ENCODE measurements at places on chromosomes 16 and 17.

GRCh38 chr17:63246344-63246743 lies 199.8 kb downstream of the CYB561 start:
- no peak for DNase-seq

DNA sequence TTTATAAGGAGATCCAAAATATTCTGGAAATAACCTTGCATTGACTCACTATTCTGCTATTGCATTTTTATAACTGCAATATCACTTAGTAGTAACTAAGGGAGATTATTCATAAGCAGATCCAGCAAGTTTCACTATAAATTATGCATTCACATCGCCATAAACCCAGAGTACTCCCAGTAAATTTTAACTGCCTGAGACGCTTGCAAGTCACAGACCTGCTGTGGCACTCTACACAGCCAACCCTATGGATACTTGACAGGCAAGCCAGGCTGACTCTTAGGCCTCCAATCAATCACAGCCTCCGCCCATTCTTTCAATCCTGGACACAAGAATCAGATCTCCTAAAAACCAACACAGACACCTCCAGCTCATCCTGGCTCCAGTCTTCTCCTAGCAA lies 28.2 kb downstream of the USP31 start:
- DNase-seq = no peak

DNA sequence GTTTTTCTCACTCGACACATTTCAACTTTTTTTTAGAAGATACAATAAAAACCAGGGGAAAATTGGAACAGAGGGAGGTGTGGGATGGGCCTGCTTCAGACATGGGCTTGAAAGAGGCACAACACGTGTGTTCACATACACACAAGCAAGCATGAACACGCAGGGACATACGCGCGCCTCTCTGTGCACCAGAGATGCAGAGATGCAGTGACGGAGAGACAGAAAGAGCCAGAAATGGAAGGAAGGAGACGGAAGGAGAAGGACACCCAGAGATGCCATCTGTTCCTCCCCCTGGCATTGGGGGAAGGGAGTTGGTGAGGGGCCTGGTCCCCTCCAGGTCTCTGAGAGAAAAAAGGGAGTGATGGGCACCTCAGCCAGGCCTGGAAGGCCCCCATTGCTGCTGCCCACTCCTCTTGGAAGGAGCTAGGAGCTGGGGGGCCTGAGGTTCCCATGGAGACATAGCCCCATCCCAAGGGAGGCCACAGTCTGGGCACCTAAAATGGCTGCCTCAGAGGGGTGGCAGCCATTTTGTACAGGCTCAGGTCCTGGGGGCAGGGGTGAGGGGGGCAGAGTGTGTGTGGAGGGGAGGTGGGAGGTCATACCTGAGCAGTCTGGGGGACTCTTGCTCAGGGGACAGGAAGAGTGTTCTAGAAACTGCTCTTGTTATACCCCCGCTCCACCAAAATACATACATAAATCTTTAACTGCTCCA lies 3.8 kb upstream of the NEUROD2 start:
- no peak for DNase-seq

DNA sequence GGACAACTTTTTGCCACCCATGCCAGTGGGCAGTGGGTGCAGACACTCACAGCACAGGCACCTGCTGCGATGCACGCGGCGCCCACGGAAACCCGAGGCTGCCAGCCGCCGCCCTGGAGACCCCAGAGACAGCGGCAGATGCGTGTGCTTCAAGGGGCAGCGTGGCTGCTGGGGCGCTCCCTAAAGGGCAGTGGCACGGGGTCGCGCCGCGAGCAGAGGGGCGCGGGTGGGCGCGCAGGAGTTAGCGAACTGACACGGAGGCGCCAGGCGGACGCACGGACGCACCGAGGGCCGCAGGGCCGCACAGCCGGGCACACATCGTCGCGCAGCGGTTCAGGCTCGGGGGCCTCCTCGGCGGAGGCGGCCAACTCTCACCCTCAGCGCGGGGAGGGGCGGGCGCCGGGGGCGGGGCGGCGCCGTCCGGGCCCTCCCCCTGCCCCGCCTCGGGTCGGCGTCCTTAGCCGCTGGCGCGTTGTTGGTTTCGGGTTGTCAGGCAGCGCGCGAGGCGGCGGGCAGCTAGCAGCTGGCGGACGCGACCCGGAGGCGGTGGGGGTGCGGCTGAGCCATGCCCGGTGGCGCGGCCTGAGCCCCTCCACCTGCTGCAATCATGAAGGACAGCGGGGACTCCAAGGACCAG lies at the start of gene KIF19:
TSS of gene KIF19 (plus strand) at position 484 of the 637 bp plus-strand sequence. CDS start at position 608, 124 bp downstream.
- no peak for DNase-seq

- no peak for DNase-seq
Observed at GRCh38 chr16:2687531-2688308, 5.4 kb downstream of the KCTD5 start.

DNA sequence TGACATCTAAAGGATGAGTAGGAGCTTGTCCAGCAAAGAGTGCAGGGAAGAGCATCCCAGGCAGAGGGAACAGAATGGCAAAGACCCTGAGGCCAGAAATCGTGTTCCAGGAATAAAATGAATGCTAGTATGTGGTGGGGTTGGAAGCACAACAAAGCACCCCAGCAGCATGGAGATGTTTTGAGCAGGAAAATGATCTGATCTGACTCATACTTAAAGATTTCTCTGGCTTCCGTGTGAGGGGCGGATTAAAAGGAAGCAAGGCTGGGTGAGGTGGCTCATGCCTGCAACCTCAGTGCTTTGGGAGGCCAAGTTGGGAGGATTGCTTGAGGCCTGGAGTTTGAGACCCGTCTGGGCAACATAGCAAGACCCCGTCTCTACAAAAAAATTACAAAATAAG lies 2.3 kb downstream of the SLC5A11 start:
- peak; percentile 87 for DNase-seq

DNA sequence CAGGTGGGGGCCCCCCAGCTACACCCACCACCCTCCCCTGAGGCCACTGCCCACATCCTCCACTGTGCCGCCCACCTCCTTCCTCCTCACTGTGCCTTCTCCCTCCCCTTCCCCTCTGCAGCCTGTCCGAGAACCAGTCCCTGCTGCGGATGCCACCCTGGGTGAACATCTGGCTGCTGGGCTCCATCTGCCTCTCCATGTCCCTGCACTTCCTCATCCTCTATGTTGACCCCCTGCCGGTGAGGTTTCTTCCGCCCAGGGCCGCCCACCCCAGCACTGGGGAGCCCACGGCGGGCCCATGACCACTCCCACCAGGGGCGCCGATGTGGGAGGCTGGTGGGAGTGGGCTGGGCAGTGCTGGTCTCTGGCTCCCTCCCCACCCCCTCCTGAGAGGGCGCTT lies 22.1 kb downstream of the RABEP2 start:
- DNase-seq = no peak

GRCh38 chr17:20206068-20206467 lies 196.9 kb downstream of the SPECC1 start:
- DNase-seq = peak; percentile 84

- DNase-seq = no peak
Observed at GRCh38 chr16:78386557-78387324, 287.3 kb downstream of the WWOX start.

- no peak for DNase-seq
Observed at GRCh38 chr16:84647828-84648594, at the start of gene KLHL36. KLHL36 (plus strand) TSS chr16:84648511; CDS start chr16:84650868, 2,357 bp downstream.

GRCh38 chr17:62672957-62673356 lies 45.5 kb downstream of the MRC2 start:
- DNase-seq = no peak

DNA sequence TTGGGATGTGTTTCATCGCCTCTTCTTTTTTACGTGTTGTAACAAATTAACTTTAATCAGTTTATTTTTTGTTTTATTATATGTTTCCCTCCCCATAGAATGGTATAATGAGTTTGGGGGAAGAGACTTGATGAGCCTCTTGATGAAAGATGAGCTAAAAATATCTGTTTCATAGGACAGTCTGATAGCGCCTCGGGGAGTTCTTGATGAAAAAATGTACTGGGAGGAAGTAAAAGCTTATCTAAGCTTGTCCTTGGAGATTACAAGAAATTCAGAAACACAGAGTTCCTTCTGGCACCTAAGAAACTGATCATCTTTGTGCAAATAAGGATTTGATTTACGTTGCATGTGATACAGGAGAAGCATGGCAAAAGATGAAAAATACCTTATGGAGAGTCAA lies 350.2 kb upstream of the CDH8 start:
- no peak for DNase-seq

DNA sequence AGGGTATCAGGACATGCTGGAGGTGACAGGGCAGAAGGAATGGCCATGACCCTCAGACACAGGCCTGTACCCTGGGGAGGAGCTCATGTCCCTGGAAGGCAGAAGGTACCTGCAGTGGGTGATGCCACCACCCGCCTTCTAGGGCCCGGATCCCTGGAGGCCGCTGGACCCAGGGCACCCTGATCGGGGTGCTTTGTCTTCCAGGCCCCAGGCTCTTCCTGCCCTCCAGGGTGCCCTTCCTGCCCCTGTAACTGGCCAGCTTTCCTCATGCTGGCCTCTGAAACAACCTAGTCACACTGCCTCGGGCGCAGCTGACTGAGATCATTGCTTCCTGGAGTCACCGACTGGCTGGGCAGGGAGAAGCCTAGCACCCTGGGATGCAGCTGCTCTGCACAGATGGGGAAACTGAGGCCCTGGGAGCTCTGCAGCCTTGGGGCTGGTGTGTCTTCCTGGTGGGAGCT lies 5.8 kb downstream of the ADCY7 start:
- no peak for DNase-seq

GRCh38 chr17:14747603-14747950 lies 446.7 kb downstream of the HS3ST3B1 start:
- no peak for DNase-seq

DNA sequence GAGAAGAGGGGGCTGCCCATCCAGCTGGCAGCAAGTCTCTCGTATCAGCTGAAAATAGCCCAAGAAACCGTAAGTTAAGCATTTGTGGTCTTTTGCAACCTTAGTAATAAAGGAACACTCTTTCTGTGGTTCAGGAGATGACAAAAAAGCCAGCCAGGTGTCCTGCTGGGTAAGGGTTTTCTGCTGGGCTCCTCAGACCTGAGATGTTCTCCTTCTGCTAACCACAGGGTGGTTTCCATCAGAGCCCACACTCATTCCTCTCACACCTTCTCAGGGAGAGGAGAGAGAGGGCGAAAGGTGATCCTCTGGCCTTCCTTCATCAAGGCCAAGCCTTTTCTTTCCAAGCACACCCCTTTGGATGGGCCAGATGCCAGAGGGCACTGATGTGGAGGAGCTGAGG lies 70.7 kb downstream of the TEX14 start:
- DNase-seq = no peak

DNA sequence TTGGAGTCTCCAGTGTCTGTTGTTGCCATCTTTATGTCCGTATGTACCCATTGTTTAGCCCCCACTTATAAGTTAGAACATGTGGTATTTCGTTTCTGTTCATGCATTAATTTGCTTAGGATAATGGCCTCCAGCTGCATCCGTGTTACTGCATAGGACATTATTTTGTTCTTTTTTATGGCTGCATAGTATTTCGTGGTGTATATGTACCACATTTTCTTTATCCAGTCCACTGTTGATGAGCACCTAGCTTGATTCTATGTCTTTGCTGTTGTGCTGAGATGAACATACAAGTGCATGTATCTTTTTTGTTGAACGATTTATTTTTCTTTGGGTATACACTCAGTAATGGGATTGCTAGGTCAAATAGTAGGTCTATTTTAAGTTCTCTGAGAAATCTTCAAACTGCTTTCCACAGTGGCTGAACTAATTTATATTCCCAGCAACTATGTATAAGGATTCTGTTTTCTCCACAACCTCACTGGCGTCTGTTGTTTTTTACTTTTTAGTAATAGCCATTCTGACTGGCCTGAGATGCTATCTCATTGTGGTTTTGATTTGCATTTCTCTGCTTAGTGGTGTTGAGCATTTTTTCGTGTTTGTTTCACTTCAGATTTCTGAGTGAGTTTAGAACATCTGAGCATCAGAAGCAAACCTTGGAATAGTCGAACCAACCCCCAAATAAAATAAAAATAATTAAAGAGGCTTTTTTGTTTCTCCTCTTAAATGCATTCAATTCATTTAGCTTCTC lies 304.7 kb downstream of the ZFHX3 start:
- DNase-seq = no peak

DNA sequence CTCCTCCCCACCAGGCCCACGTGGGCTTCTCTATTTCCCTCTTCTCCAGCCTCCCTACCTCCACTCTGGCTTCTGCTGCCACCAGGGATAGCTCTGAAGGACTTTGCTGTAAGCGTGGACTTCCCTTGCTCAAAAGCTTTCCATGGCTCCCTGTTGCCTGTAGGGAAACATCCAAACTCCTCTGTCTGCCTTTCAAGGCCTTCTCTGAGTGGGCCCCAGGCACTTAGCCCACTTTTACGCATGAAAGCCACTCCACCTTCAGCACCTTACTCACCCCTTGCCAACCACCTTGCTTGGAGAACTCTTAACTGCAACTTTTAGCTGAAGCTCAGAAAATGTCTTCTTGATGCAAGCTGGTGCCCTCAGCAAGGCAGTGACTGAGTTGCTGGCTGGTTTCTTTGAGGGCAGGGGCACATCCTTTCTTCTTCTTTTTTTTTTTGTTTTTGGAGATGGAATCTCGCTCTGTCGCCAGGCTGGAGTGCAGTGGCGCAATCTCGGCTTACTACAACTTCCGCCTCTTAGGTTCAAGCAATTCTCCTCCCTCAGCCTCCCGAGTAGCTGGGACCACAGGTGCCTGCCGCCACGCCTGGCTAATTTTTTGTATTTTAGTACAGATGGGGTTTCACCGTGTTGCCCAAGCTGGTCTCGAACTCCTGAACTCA lies 52.0 kb upstream of the DLX4 start:
- DNase-seq = no peak

GRCh38 chr17:57908278-57908677 lies 46.9 kb downstream of the CUEDC1 start:
- no peak for DNase-seq

DNA sequence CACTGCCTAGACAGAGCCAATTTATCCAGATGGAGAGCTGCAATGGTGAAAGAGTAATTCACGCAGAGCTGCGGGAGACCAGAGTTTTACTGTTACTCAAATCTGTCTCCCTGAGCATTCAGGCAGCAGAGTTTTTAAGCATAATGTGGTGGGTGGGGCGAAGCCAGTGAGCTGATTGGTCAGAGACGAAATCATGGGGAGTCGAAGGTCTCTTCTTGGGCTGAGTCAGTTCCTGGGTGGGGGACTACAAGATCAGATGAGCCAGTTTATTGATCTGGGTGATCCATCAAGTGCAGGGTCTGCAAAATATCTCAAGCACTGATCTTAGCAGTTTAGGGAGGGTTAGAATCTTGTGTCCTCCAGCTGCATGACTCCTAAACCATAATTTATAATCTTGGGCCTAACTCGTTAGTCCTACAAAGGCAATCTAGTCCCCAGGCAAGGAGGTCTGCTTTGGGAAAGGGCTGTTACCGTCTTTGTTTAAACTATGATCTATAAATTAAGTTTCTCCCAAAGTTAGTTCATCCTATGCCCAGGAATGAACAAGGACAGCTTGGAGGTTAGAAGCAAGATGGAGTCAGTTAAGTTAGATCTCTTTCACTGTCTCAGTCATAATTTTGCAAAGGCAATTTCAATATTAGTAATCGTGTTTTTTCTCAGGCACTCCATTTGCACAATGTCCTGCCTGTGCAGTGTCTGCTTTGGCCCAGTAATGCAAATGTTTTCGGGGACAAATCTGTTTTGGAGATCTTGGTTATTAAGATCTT lies 27.0 kb downstream of the PIGL start:
- no peak for DNase-seq

- no peak for DNase-seq
Observed at GRCh38 chr16:57264950-57265371, 19.5 kb downstream of the PLLP start.

Measured in NCI-H226 (cell line).